Activated CD8-positive, alpha-beta memory T cell treated with anti-CD3 and anti-CD28 coated beads for 4 hours (primary cell): ENCODE measurements at places on chromosomes 4 and X.

GRCh38 chrX:154366666-154367055 lies 7.8 kb downstream of the FLNA start:
- no peak for DNase-seq

- no peak for DNase-seq
Observed at GRCh38 chrX:153568451-153569011, 30.4 kb downstream of the CCNQ start.

DNA sequence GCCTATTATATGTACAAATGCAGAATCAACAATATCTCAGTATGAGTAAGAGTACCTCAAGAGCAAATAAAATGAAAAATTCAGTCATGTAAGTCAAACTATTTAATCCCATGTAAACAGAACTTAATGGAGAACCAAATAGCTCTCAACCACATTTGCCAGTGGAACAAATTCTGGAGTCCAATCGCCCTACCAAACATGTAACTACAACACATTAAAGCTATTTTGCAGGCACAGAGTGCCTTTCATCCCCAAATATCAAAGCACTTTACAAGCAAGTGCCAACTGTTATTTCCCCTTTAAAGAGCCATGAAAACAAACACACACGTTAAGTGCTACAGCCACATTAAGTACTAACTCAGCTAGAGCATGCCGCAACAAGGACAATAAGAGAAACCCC lies 51.3 kb downstream of the PCDH19 start:
- DNase-seq: no peak

DNA sequence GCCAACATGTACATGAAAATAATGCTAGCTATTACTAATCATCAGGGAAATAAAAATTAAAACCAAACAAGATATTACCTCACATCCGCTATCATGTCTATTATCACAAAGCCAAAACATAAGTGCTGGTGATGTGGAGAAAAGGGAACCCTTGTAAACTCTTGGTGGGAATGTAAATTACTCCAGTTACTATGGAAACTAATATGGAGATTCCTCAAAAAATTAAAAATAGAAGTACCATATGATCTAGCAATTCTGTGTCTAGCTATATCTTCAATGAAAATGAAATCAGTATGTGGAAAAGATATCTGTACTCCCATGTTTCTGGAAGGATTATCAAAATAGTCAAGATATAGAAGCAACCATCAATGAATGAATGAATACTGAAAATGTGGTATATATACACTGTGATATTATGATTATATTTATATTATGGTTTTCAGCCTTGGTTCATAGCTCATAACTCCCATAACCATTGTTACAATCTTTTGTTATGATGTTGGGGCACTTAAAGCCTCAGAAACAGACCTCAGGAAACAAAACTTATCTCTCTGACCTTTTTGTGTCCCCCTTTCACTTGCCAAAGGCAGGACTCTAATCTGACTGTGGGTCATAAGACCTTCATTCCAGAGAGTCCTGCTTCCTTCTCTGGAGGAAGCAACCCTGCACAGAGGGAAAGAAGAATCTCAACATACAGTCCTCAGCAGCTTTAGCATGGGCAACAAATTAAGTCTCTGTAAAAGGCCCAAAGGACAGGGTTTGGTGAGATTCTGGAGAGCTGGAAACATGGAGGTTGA lies 933.2 kb downstream of the ADGRL3 start:
- no peak for DNase-seq

- DNase-seq: no peak
Observed at GRCh38 chr4:137804906-137805495, 272.7 kb upstream of the PCDH18 start.

DNA sequence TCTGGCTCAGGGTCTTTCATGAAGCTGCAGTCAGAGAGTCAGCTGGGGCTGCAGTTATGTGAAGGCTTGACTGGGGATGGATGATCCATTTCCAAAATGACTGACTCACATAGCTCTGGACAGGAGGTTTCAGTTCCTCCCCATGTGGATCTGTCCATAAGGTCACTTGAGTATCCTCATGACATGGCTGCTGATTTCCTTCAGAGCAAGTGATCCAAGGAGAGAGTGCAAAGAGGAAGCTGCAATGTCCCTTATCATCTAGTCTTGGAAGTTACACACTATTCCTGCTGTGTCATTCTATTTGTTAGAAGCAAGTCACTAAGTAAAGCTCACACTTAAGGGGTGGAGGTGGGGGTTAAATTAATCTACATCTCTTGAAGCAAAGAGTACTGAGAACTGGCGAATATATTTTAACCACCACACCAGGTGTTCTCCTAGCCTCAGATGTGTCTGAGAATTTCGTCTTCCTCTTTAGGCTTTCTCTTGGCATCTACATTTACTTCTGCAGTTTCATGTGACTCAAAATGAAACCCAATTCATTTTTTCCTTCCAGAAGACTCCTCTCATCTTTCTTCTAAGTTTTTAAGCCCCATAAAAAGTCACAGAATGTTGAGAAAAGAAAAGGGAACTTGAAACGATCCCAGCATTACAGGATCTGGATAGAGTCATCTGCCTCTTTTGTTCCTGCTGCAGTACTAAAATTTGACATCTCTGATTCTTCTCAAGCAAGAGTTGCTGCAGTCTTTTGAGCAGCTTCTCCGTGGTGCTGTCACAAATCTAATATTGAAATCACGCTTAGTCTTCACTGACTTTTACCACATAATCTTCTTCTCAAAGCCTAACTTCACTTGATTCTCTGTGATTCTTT lies 3.8 kb upstream of the GRPR start:
- no peak for DNase-seq

DNA sequence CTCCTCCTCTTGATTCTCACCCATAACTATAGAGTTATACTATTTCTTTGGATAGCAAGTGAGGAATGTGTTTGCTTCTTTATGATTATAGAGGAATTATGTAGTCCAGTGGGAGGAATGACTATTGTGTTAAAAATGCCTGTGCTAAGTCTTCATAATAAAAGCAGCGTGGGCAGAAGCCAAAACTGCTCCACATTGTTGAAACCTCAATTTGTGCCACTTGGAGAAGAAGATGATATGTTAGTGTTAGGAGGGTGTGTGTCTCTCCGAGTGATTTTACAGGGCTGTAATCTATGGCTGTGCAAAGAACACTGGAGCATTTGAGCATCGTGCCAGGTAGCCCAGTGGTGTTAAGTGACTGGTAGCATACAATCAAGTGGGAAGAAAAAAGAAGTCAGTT lies 74.3 kb downstream of the FRAS1 start:
- DNase-seq: no peak

GRCh38 chr4:103073792-103074438 lies 2.6 kb downstream of the SLC9B2 start:
- no peak for DNase-seq

DNA sequence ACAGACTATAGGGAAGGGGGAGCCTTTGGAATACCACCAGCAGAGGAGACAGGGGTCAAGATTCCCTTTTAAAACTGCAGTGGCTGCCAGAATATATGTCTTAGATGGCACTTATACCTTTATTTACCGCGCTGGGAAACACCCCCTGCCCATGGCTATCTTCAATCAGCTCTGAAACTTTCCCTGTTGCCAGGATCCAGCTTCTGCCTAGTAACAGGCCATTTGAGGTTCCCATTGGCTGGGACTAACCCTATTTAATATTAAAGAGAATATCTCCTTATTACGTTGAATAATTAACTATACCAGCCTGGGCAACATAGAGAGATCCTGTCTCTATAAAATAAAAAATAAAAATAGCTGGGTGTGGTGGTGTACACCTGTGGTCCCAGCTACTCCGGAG lies 23.8 kb downstream of the SOWAHB start:
- DNase-seq: no peak

- DNase-seq: no peak
Observed at GRCh38 chr4:174427571-174428140, 94.6 kb downstream of the HPGD start.

GRCh38 chr4:22014222-22014741 lies 65.7 kb upstream of the KCNIP4 start:
- DNase-seq: no peak

DNA sequence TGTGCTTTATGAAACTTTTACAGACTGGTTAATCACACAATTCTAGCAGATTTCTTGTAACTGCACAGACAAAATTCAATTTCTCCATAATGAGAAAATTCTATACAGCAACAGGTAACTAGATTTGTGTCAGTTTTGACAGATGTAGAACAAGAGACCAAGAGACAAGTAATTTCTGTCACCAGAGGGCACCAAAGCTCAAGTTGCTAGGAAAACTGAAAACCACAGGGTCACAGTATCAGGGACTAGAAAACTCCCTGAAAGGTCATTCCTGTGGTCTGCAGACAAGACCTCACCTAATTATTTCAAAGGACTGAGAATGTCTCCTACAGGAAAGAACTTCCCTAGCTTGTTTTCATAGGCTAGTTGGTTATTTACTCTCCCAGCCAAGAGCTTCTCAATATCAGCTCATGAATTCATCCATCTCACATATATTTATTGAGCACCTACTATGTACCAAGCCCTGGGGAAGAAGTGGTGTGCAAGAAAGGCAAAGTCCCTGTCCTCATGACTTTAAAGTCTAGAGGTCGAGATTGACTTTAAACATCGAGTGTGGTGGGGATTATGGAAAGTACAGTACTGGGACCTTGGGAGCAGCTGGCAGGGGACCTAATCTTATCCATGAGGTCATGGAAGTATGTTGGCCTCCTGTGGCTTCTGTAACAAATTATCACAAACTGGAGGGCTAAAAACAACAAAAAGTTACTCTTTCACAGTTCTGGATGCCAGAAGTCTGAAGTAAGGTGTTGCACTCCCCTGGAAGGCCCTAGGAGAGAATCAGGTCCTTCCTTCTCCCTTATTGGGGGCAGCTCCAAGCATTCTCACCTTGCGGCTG lies 47.8 kb upstream of the SETD7 start:
- no peak for DNase-seq

DNA sequence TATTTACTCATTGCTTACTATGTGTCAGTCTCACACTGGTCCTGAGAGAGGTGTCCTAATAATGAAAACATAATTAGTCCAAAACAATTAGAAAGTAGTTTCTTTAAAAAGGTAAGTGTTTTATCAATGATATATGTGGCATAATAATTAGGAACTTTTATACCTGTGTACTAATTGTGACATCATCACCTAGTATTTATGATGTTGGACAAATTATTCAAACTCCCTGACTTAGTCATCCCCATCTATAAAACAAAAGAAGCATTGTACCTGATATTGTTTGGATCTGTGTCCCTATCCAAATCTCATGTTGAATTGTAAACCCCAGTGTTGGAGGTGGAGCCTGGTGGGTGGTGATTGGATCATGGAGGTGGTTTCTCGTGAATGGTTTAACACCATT lies 15.8 kb upstream of the ARHGEF38 start:
- no peak for DNase-seq

GRCh38 chr4:52260514-52261210 lies 209.6 kb downstream of the SPATA18 start:
- DNase-seq: no peak

DNA sequence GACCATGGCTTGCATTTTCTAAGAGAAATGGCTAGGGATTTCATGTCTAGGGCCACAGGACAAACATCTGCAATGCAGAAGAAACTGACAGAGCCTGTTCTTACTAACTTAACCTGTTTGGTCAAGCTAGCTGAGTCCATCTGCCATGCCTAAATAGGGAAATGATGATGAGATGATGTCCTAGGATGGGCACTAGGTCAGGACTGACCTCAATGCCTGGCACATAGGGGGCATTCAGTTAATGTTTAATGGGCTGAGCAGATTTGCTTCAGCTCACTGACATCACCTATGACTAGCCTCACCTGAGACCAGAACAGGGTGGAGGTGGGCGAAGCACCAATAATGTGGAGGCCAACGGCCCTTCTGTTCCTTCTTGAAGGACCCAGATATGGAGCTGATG lies 174.2 kb upstream of the SCML1 start:
- DNase-seq: no peak

- DNase-seq: no peak
Observed at GRCh38 chr4:1794809-1795298, 1.8 kb downstream of the FGFR3 start.

GRCh38 chr4:141467225-141467624 lies 169.2 kb upstream of the IL15 start:
- DNase-seq: no peak

DNA sequence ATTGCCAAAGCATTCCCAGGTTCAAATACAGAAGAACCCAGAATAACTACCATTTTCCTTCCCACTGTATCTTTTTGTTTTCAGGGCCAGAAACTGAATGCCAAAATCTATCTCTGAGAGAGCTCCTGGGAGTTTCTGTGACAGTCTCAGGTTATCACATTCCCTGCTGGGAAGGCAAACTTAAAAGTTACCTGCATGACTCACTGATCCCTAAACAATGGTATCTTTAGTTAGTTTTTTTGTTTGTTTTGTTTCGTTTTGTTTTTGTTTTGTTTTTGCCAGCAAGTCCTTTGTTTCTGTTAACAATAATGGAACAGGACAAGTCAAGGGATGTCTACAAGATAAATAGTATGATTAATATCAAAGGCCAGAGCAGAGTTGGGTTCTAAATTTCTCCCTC lies 34.3 kb downstream of the PAPSS1 start:
- no peak for DNase-seq

DNA sequence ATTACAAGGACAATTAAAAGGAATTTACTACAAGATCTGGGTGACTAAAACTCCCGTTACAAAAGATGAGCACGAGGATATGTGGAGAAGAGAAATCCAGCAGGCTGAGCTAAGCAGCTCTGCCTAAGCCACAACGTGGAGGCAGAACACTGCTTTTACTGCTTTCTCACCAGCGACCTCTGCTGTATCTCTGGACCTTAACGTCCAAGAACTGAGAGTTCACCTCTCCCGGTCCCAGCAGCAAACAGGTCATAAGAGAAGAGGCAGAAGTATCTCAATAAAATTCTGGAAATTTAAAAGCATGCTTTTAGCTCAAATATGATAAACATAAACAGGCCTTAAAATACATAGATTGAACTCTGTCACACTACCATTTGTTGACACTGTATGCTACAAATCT lies 81.0 kb downstream of the ADGRA3 start:
- DNase-seq: no peak

- no peak for DNase-seq
Observed at GRCh38 chr4:163350672-163351071, 7.0 kb downstream of the NPY5R start.
